Type B pancreatic cell (in vitro differentiated cells): ENCODE measurements at places on chromosomes 13 and 19.

- DNase-seq = no peak
Measured at GRCh38 chr13:112759053-112759452, 69.2 kb downstream of the ATP11A start.

DNA sequence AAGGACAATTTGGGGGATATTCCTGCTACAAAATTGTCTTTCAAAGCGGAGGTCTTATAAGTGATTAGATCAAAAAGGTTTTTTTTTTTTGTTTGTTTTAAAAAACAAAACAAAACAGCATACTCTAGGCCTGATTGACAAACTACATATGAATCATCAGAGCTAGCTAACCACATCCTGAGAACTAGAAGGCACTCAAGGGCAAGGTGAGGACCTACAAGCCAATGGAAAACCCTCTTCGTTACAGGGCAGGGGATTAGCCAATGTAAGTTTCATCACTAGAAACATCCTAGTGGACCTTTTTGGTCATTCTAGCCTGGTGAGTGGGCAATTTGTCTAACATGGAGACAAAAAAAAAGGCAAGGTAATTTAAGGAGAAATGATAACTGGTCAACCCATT is 428.6 kb downstream of the RFC3 start:
- no peak for DNase-seq

DNA sequence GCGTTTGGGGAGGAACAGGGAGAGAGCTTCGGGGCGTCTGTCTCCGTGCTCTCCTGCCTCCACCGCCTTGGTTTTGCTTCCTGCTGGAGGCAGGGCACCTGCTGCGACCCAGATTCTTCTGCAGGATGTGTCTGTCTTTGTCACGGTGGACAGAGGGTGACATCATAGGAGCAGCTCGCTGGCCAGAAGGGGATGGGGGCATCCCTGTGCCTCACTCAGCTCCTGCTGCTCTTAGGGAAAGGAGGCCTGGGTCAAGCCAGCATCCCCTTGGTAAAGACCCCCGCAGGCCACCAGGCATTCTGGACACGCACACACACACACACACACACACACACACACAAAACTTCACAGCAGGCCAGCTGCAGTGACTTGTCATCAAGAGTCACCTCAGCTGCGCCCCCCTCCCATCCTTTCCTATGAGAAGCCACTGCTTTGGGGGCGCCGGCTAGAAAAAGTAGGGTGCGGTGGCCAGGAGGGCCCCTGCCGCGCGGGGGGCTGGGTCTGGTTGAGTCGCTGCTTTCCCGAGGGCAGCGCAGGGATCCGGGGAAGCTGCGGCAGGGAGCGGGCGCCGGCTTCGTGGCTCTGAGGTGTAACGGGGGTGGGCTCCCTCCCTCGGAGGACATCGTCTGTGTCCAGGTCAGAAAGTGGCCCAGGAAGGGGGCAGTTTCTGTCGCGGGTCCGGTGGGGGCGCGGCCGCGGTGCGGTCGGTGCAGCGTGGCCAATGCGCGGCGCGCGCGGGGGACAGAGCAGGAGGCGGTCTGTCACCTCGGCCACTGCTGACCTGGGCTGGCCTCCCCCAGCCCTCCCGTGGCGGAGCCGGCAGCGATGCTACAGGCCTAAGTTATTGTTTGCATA is 15.8 kb upstream of the NPAS1 start:
- DNase-seq = no peak

GRCh38 chr13:53878861-53879260 is 850.2 kb downstream of the OLFM4 start:
- DNase-seq = no peak

DNA sequence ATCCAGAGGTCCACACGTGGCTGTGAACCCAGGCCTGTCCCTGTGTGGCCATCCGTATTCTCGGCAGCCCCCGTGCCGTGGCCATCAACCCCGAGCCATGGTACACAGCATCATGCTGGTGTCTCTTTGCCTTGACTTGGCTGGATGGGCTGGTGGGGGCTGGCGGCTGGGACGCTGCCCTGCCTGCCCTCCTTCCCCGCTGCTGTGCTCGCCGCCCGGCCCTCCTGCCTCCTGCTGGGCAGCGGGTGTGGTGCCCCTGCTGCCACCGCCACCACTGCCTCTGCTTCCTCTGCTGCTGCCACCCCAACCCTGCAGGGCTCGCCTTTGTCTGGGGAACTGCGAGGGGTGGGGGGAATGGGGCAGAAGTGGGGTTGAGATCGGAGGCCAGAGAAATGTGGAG is 19.7 kb upstream of the EHD2 start:
- no peak for DNase-seq

- no peak for DNase-seq
Measured at GRCh38 chr13:110641055-110642015, 26.0 kb downstream of the NAXD start.

GRCh38 chr13:96540670-96541069 is 450.8 kb downstream of the HS6ST3 start:
- no peak for DNase-seq

GRCh38 chr13:80251403-80251802 is 89.5 kb downstream of the SPRY2 start:
- no peak for DNase-seq

GRCh38 chr13:99050983-99051488 is 73.2 kb upstream of the DOCK9 start:
- DNase-seq = no peak
